CD4-positive, alpha-beta memory T cell (primary cell): ENCODE measurements at places on chromosomes 5 and 9.

GRCh38 chr5:11903614-11904264 lies 507 bp downstream of the CTNND2 start:
- H3K36me3 ChIP-seq: no peaks in the 10 kb centered on the region
- no peaks in the 10 kb centered on the region for H3K4me1 ChIP-seq
- H3K27ac ChIP-seq: no peak overlapping the region
- DNase-seq: no peak
- H3K27me3 ChIP-seq: no peaks in the 10 kb centered on the region
- H3K4me3 ChIP-seq: no peak overlapping the region

DNA sequence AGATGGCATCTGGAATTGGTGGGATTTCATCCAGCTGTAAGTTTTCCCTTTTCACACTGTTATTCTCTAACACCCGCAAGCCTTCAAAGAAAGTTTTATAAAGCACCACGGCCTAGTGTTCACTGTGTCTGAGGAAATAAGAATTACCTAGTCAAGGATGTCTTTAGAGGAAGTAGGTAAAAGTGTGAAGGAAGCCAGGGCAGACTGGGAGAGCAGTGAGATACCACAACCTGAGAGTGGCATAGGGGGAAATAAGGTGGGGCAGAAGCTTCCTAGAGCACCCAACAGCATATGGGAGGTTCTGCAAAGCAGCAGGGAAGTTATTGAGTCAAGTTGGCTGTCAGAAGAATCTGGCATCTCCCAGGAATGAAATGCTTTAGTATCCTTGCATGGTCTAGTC lies 241.2 kb downstream of the CETN3 start:
- H3K27ac ChIP-seq: no peak overlapping the region
- no peak overlapping the region for H3K4me3 ChIP-seq
- H3K36me3 ChIP-seq: no peaks in the 10 kb centered on the region
- H3K27me3 ChIP-seq: no peaks in the 10 kb centered on the region

- no peaks in the 10 kb centered on the region for H3K27me3 ChIP-seq
- H3K4me1 ChIP-seq: no peaks in the 10 kb centered on the region
- H3K27ac ChIP-seq: no peak overlapping the region
These were observed 1041.1 kb upstream of the COX7C start for GRCh38 chr5:85576666-85577065.

GRCh38 chr5:82765765-82766164 lies 311.4 kb downstream of the TMEM167A start:
- H3K27me3 ChIP-seq: no peaks in the 10 kb centered on the region
- no peak overlapping the region for H3K27ac ChIP-seq
- H3K4me3 ChIP-seq: no peak overlapping the region
- H3K4me1 ChIP-seq: no peaks in the 10 kb centered on the region

GRCh38 chr5:72949481-72949880 lies 6.4 kb upstream of the FCHO2 start:
- DNase-seq: no peak
- H3K4me1 ChIP-seq: no peaks in the 10 kb centered on the region
- H3K4me3 ChIP-seq: no peak overlapping the region
- H3K27ac ChIP-seq: no peak overlapping the region

DNA sequence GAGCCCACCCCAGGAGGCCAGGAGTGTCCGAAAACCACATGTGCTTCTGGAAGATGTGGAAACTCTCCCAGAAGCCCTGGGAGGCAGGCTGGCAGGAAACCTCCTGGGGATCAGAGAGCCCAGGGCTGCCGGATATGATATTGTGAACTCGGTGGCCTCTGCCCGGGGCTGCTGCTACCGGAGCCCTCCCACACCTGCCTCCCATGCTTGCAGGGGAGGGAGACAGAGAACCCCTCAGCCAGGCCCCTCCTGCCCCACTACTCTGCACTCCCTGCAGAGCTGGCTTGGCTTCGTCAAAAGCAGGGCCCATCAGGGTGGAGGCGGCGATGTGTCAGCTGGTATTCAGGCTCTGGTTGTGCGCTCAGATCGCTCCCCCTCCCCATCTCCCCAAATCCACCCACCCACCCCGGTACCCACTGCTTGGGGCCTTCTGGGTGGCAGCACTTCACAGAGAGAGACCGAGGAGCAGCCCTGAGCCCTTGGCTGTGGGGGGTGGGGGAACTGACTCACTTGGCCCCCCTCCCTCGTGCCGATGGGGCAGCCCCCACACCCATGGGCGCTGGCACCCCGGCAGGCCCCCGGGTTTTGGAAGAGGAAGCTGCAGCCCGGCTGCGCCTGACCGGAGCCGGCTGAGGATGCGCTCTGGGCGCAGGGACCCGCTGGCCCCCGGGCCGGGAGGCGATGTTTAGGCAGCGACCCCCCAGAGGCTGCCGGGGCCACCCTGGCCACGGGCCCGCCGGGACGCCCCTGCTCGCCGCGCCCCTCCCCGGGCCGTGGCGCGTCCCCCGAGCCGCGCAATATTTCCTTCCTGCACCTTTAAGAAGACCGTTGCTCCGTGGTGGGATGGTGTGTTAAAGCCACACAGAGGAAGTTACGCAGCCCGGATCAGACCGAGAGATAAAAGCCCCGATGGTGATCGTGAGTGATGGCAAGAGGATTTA lies 786 bp upstream of the NTNG2 start:
- H3K4me3 ChIP-seq: no peak overlapping the region
- DNase-seq: peak; percentile 57
- peaks cover 15% of the 10 kb centered on the region for H3K4me1 ChIP-seq
- H3K27ac ChIP-seq: peak overlapping the region; percentile 19

- no peaks in the 10 kb centered on the region for H3K4me1 ChIP-seq
- DNase-seq: no peak
- no peak overlapping the region for H3K4me3 ChIP-seq
- no peaks in the 10 kb centered on the region for H3K36me3 ChIP-seq
These were observed 179.7 kb downstream of the HSD17B3 start for GRCh38 chr9:96122282-96122681.

DNA sequence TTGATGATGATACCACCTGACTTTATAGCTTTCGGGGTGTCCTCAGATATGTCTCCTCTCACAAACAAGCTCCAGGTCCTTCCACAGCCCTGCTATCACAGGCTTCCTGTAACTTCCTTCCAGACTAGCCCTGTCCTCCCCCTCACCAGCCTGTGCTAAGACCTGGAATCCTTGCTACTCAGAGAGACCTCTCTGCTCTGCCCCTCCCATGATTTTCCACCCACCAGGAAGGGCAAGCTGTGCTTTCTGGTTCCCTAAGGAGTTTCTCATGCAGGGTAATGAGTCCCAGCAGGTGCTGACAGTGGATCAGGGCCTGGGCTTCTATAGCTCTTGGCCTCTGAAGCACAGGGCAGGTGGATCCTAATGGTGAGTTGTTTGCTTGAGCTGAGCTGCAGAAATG lies 86.9 kb downstream of the AOPEP start:
- no peak for DNase-seq
- no peaks in the 10 kb centered on the region for H3K27me3 ChIP-seq
- no peak overlapping the region for H3K27ac ChIP-seq

- H3K27me3 ChIP-seq: no peaks in the 10 kb centered on the region
- no peaks in the 10 kb centered on the region for H3K4me1 ChIP-seq
- no peak for DNase-seq
- no peaks in the 10 kb centered on the region for H3K36me3 ChIP-seq
These were observed 177.0 kb downstream of the ST8SIA4 start for GRCh38 chr5:100726116-100726515.

DNA sequence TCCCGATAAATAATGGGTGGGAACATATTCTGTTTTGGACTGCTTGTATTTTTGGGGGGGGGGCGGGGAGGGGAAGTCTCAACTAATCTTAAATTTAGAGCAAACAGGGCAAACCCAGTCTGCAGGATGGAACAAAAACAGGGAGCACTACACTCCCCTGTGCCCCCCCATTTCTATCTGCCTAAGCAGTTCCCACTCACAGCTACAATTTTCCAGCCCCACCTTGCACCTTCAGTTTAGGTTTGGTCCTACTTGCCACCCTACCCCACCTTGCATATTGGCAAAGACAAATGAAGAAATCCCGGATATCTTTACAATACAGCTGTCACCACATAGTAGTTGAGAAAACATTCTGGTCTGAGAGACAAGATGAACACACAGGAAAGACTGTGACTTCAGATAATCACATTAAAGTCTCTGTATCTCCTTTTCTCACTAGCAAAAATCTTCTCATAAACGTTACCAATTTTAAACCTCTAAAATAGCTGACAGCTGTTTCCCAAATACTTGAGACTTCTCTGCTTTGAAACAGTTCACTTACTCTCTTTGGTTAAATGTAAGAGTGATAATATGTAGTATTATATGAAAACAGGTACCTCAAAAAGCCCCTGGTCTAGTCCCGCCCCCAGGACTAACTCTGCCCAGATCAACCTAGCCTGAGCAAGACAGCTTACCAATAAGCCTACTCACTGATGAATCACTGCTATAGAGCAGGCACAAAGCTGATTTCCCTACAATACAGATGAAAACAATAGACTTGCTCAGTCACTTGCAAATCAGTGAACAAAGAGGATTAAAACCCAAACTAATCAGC lies 5.2 kb upstream of the RAPGEF6 start:
- DNase-seq: peak; percentile 45
- H3K4me3 ChIP-seq: no peak overlapping the region
- peaks cover 21% of the 10 kb centered on the region for H3K4me1 ChIP-seq
- no peak overlapping the region for H3K27ac ChIP-seq
- H3K36me3 ChIP-seq: peaks cover 6% of the 10 kb centered on the region
- H3K27me3 ChIP-seq: no peaks in the 10 kb centered on the region

DNA sequence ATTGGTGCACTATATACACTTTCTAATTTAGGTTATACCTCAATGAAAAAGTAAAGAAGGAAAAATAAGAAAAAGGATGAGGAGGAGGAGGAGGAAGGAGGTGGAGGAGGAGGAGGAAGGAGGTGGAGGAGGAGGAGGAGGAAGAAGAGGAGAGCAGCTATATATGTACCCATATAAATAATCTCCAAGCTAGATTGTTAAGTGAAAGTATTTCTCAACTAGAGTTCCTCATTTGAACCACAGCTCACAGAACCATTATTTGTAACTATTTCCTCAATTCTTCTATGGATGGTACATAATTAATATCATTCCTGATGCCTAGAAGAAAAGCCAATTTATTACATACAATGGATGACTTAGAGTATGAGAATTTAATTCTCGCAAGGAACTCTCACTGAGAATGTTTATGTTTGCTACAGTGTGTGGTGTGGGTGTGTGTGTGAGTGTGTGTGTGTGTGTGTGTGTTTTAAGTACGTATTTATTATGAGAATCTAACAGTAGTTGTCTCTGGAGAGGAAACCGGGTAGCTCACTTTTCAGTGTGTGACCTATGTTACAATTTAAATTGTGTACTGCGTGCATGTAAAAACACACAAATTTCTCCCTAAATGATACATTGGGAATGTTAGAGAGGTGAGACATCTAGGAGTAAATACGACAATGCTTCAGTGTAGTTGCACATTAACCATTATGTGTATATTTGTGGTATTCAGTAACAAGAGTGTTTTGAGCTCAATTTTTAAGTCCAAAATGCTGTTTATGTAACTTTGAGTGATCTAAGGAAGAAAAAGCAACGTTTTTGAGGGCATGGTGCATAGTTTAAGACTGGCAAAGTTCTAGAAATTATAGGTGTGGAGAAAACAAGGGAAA lies 20.2 kb upstream of the NREP start:
- H3K27me3 ChIP-seq: no peaks in the 10 kb centered on the region
- no peaks in the 10 kb centered on the region for H3K36me3 ChIP-seq
- no peak overlapping the region for H3K4me3 ChIP-seq
- no peak for DNase-seq

DNA sequence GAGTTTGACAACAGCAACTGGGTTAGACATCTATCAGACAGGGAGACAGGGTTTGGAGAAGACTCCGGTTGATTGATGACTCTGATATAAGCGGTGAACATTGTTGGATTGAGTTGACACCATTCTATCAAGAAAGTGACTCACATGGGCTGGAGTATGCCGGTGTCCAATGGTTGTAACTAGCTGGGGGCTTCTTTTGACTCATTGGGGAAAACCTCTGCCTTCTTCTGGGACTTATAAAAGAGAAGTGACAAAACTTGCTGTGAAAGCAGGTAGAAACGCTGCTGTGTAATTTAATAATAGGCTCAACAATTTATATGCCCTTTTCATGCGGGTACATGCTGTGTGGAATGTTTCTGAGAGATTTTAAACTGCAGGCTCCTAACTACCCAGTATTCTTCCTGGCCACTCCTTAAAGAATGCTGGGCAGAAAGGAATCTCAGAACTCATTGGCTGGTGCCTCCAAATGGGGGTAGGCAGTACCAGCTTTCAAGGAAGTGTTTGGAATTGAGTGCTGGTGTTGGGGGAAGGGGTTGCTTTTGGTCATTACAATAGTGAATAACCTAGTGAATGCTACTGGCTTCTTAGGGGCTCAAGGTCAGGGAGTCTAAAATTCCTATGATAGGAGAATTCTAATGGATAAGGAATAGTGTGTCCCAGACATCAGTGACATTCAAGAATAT lies 43.9 kb downstream of the FYB1 start:
- DNase-seq: peak; percentile 81
- peaks cover 100% of the 10 kb centered on the region for H3K4me1 ChIP-seq
- H3K36me3 ChIP-seq: no peaks in the 10 kb centered on the region
- H3K27ac ChIP-seq: peak overlapping the region; percentile 57
- peak overlapping the region; percentile 12 for H3K4me3 ChIP-seq
- no peaks in the 10 kb centered on the region for H3K27me3 ChIP-seq
